ENCODE measurements at places on chromosomes 16 and 17. TPM values are rescaled to one million over a fixed set of nuclear protein-coding genes. Genes with fewer than 3 reads are reported as not detected.

The EMP2 gene
- polyA plus RNA-seq, result 68.6 TPM

The KRTAP3-1 gene
- 0.39 TPM for polyA plus RNA-seq

The ZSCAN10 gene
- not detected for polyA plus RNA-seq

The OTOP2 gene
- 0.77 TPM for polyA plus RNA-seq

The PSMD11 gene
- polyA plus RNA-seq, result 55.0 TPM

The NTN3 gene
- 0.06 TPM for polyA plus RNA-seq

The SCARF1 gene
- polyA plus RNA-seq, result 2.8 TPM

The TBCD gene
- polyA plus RNA-seq, result 54.4 TPM

The SLFN14 gene
- polyA plus RNA-seq, result not detected

The AOC3 gene
- 9.7 TPM for polyA plus RNA-seq

The COL1A1 gene
- polyA plus RNA-seq, result 11.8 TPM

The SULT1A3 gene
- polyA plus RNA-seq, result 10.0 TPM

The ODAD4 gene
- polyA plus RNA-seq, result 0.18 TPM

The SCNN1B gene
- polyA plus RNA-seq, result 46.0 TPM

The DYNC1LI2 gene
- polyA plus RNA-seq, result 41.3 TPM

The CDH15 gene
- not detected for polyA plus RNA-seq

The C16orf92 gene
- polyA plus RNA-seq, result not detected

The SERPINF2 gene
- 1.9 TPM for polyA plus RNA-seq

The ELMO3 gene
- polyA plus RNA-seq, result 23.7 TPM

The CES1 gene
- polyA plus RNA-seq, result 11.7 TPM

The DYNLRB2 gene
- 0.69 TPM for polyA plus RNA-seq

The CCL23 gene
- polyA plus RNA-seq, result 3.6 TPM

The EARS2 gene
- polyA plus RNA-seq, result 12.1 TPM

The CHTF18 gene
- polyA plus RNA-seq, result 28.9 TPM

The ZNF594 gene
- 1.7 TPM for polyA plus RNA-seq

The PRSS22 gene
- polyA plus RNA-seq, result 109 TPM

The FOXC2 gene
- polyA plus RNA-seq, result 0.18 TPM

The SLC13A2 gene
- polyA plus RNA-seq, result not detected

The ZNF423 gene
- polyA plus RNA-seq, result 0.53 TPM

The MYH10 gene
- 2.4 TPM for polyA plus RNA-seq

The TEDC2 gene
- 6.0 TPM for polyA plus RNA-seq

The KRTAP2-2 gene
- polyA plus RNA-seq, result not detected

The SBK1 gene
- polyA plus RNA-seq, result 0.36 TPM

The EPN3 gene
- 59.8 TPM for polyA plus RNA-seq

The LRRC36 gene
- polyA plus RNA-seq, result 0.02 TPM

The TNFRSF17 gene
- 0.08 TPM for polyA plus RNA-seq

The KRTAP9-8 gene
- polyA plus RNA-seq, result not detected

The CTRB1 gene
- 0.34 TPM for polyA plus RNA-seq

The CEMP1 gene
- polyA plus RNA-seq, result 0.18 TPM

The NARF gene
- polyA plus RNA-seq, result 53.3 TPM

The NPW gene
- 0.22 TPM for polyA plus RNA-seq

The SMARCD2 gene
- 54.4 TPM for polyA plus RNA-seq

The TEKT5 gene
- polyA plus RNA-seq, result 0.22 TPM

The PROCA1 gene
- polyA plus RNA-seq, result 0.59 TPM

The C16orf90 gene
- not detected for polyA plus RNA-seq

The NHERF2 gene
- 26.3 TPM for polyA plus RNA-seq

The TBC1D3E gene
- not detected for polyA plus RNA-seq

The LGALS9 gene
- 29.5 TPM for polyA plus RNA-seq

The ZNF821 gene
- polyA plus RNA-seq, result 3.5 TPM

The CPNE7 gene
- polyA plus RNA-seq, result 1.5 TPM

The CCL16 gene
- polyA plus RNA-seq, result 0.24 TPM

The NKD1 gene
- 2.0 TPM for polyA plus RNA-seq

The NPIPA3 gene
- 1.0 TPM for polyA plus RNA-seq

The SLFN5 gene
- polyA plus RNA-seq, result 2.8 TPM

The KRTAP4-4 gene
- not detected for polyA plus RNA-seq

The NXPH3 gene
- polyA plus RNA-seq, result 0.69 TPM

The G6PC1 gene
- not detected for polyA plus RNA-seq
